Activated CD4-positive, CD25-positive, alpha-beta regulatory T cell treated with anti-CD3 and anti-CD28 coated beads, Interleukin-2, amount 50 U/mL, for 24 hours (primary cell): ENCODE measurements at places on chromosomes 5 and 9.

DNA sequence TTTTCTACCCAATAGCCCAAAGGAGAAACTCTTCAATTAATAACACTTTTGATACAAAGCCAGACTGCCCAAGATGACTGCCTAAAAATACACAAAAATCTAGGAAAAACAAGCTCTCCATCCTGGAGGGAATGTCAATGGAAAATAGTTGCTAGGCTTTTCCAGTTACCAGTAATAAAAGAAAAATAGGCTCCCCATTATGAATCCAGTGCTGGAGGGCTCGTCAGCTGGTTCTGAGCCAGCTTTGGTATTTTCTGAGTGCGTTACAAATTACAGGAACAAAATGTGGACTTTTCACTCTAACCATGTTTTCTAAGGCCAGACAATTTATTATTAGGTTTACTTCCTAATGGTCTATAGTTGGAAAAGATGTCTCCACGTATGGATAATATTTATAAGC is 414.5 kb downstream of the ACTL7B start:
- no peak for ATAC-seq

GRCh38 chr9:113331780-113332179 is 8.3 kb downstream of the WDR31 start:
- ATAC-seq = no peak

GRCh38 chr9:71647094-71647591 is 121.2 kb downstream of the CEMIP2 start:
- no peak for ATAC-seq

GRCh38 chr9:129148463-129149204 is 29.4 kb downstream of the IER5L start:
- ATAC-seq = no peak

- peak; percentile 48 for ATAC-seq
Measured at GRCh38 chr5:10607023-10607665, 43.3 kb downstream of the ANKRD33B start.

DNA sequence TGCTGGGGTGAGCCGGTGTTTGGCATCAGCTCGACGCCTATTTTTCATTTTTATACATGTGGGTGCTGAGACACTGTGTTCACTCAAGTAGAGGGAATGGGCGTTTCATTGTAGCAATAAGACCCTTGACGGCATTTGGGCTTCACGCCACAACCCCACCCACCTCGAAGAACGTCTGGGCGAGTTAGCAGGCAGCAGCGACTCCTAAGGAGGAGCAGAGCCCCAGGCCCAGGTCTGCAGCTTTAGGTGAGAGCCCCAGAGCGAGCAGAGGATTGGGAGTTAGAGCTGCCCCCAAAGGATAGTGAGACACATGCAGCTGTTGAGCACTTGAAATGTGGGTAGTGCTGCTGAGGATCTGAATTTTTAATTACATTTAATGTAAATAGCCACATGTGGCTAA is 1.6 kb upstream of the ZFP62 start:
- ATAC-seq = no peak

- ATAC-seq = no peak
Measured at GRCh38 chr5:136910625-136911024, 545.3 kb upstream of the TRPC7 start.

GRCh38 chr9:119304555-119304954 is 64.7 kb downstream of the BRINP1 start:
- no peak for ATAC-seq

DNA sequence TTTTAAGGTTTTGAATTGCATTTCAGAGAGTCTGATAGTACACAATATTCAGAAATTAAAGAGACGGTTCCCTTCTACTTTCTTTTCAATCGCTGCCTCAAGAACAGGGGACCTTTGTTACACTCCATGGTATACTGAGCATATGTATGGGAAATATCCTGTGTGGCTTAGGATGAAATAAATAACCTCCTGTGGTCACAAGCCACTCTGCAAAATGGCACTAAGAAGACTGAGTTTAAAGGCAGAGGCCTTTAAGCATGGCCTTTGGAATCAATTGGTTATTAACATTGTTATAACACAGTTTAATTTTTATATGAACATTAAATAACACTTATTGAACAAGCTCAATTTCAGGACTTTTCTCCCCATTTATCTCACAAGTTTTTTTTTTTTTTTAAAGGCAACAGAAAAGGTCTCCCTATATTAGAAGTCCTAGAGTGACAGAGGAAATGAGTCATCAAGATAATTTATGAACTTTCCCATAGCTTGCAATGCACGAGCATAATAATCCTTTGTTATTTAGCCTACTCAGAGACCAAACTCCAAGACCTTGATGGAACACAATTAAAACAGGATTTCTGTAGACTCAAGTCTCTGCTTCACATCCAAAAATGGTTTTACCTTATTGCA is 341.9 kb downstream of the TMEM167A start:
- no peak for ATAC-seq

- no peak for ATAC-seq
Measured at GRCh38 chr9:4787876-4788275, 4.9 kb upstream of the RCL1 start.

GRCh38 chr9:105319202-105319813 is 74.9 kb downstream of the SLC44A1 start:
- ATAC-seq = no peak

DNA sequence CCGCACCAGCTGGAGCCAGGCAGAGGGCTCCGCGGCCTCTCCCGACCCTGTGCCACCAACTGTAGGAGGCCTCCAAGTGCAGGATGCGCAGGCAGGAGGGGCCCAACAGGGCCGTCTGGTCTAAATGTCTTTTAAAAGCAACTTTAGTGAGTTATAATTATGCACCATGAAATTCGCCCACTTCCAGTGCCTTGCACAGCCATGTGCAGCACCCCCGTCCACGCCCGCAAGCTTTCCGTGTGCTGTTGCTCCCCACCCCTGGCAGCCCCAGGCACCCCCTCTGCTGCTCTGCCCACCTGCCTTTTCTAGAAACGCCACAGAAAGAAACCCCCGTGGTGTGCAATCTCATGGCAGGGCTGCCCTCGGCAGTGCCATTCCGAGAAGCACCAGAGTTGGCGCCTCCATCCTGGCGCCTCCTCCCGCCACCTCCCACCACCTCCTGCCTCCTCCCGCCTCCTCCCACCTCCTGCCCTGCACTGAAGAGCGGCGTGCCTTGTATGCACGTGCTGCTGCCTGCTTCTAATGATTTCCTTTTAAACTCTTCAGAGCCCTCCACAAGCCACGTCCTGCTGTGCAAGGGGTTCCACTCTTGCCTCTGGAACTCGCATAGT is 7.5 kb upstream of the SLC6A18 start:
- ATAC-seq = no peak

DNA sequence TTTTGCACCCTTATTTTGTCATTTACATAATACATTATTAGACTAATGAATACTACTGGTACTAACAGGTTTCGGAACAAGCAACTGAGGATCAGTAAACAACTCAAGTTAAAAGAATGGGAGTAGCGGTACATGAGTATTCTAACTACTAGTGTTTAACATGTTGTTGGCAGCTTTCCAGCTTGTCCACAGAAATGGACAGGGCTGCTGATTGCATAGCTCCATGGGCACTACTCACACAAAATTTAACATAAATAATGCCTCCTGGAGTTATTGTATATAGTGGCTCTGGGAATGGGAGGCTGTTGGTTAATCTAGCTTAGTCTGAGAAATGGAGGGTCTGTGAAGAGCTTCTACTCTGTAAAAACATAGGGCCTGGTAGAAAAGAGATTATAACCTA is 6.7 kb downstream of the NCBP1 start:
- ATAC-seq = no peak

- no peak for ATAC-seq
Measured at GRCh38 chr9:106478312-106478711, 384.7 kb upstream of the ZNF462 start.

- no peak for ATAC-seq
Measured at GRCh38 chr5:156366521-156366920, 39.6 kb downstream of the SGCD start.

DNA sequence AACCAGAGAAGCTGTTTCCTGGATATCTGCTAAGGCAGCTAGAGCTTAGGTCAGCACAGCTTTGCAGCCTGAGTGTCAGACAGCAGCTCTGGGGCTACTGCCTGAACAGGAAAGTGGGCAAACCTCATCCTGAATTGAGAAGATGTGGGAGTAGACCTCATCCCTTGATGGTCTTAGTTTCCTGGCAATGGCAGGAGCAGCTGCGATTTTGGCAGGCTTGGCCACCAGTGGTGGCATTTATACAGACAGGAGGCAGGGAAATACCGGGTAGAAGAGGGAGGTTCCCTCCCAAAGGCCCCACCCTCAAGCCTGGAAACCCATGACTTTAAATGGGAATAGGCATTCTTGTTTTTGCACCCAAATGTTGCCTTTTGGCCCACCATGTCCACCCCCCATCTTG is 69.7 kb downstream of the LIX1 start:
- ATAC-seq = no peak

DNA sequence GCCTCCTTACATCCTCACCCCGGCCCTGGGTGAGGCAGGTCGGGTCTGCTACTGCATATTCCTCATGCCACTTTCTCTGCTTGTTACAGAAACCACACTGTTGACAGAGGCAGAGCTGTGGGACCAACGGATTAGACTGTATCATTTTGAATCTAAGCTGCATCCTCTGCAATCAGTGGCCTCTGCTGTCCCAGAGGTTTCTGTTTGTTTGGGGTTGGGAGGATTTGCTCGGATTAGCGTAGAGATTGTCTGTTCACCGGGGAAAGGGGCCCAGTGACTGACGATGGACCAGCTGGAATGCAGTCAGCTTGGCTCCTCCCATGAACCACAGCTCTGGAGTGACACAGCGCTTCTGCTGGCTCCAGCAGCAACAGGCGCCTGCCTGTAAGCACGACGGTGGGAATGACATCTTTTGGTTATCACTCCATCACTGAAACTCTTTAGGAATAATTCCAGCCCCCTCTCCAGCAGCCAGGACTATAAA is 37.3 kb upstream of the ADRA1B start:
- no peak for ATAC-seq

GRCh38 chr5:53161876-53162275 is 52.3 kb upstream of the MOCS2 start:
- ATAC-seq = no peak

DNA sequence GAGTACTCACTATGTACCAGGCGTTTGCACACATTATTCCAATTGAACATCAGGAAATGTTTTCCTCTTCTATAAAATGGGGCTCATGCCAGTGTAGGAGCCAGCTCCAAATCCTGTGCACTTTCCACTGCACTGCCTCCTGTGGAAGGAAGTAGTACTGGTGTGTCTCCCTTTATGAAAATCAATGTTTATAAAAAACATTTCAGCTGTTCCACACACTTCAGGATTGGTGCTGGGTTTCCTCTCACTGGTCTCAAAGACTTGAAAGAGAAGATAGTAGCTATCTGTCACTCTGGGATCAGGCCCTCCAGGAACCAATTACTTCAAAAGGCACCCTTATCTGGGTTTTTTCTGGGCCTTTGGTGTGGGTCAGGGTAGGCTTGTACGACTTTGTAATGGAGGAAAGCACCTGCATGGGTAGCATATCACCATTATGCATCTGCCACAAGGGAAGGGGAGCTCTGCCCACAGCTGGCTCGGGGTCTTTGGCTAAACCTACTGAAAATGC is 32.5 kb downstream of the RAB14 start:
- peak; percentile 64 for ATAC-seq

DNA sequence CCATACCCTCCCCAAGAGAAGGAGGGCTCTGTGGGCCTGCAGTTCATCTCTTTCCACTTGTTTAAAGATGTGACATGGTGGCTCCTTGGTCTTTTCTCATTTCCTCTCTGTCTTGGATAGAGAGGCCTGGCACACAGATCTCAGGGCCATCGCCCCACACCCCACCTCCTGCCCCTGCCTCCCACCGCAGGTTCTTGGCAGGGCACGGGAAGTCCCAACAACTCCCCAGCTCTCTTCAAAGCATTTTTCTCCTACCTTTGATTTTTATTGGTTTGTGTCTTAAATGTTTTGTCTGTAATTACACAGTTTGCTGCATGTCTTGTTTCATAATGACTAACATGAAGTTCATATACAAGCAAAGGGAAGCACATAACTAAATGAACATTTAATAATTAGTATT is 178.5 kb upstream of the MSX2 start:
- ATAC-seq = no peak

DNA sequence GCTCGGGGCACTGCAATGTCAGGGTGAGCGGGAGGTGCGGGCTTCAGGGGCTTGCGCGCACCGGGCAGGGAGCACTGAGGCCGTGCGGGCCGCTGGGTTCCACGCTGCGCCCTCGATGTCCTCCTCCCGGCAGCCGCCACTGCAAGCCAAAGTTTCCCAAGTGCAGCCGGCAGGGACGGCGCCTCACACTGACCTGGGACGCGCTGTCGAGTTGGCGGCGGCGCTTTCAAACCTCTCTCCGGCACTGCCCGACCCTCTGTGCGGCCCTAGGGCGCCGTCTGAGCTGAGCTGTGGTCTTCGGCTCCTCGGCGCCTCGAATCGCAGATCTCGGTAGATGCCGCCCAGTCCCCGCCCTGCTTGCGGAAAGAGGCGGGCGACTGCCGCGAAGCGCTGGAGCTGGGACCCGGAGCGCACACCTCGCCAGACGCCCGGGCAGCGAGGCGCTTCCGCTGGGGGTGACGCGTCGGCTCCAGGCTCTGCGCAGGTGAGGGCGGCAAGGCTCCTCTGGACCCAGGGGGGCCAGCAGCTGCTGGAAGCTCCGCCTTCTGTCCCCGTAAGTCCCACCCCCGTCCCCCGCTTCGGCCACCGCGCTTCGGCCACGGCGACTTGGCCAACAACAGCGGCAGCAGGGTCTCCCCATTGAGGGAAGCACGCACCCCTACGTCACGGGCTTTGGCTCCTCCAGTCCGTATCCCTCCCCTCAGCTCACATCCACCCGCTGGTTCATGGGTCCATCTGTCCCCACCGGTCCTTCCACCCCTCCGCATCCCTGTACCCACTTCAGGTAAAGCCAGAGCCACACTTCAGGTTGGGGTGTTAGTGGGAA is at the start of gene ANKRD34B:
Gene ANKRD34B (minus strand): TSS at position 320 of the 826 bp plus-strand sequence. CDS start 10,261 bp downstream, outside the sequence.
- ATAC-seq = no peak
